ENCODE measurements at places on chromosomes 1 and 21.

GRCh38 chr1:209672705-209673630 is 2.2 kb upstream of the G0S2 start:
- DNase-seq = no peak

DNA sequence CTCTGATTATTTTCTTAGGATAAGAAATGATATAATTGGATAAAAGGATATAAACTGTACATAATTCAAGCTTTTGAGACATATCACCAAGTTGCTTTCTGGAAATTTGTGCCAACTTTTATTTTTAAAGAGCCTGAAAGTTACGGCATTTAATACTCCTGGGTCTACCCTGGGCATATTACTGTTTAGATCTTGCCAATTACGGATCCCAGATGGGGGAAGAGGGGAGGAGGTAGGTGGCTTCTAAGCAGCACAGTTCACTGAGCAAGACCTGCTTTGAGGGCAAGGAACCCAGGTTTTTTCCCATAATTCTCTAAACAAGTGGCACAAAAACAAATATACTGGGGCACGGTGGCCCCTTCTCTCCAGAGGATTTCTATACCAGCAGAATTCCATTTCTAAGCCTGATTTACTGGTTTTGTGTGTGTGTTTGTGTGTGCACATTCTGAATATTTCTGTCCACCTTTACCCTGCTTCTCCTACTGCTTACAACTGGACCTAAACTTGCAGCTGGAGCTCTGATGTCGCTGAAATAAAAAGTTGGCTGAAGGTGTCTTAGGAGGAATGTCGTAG is 76.7 kb downstream of the LAMC2 start:
- no peak for DNase-seq

GRCh38 chr1:197725976-197726375 is 49.3 kb downstream of the DENND1B start:
- DNase-seq = no peak

- no peak for DNase-seq
These were observed 501 bp downstream of the FBXO6 start for GRCh38 chr1:11664336-11665065.

- no peak for DNase-seq
These were observed 2.8 kb downstream of the COL18A1 start for GRCh38 chr21:45407629-45408247.

DNA sequence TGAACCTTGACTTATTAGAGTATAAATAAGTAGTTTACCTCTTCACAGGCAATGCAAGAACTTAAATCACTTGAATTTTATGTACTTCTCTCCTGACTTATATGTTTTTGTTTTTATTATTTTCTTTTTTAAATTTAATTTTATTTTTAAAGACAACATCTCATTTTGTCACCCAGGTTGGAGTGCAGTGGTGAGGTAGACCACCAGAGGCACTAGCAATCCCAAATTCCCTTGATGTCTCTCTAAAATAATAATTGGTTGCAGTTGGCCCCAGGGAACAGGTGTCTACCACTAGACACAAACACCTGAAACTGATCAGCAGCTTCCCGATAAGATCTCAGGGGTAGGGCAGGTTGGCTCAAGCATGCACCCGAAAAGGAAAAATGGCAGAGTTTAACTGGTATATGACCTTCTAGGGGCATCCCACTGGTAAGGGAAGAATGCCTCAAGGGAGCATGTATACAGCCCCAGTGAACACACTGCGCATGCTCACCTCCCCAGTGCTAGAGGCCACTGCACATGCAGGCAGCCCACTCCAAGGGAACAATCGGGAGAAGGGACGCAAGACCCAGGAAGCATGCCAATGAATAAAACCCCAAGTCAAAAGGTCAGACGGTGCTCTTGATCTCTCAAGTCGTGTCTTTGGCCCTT is 14.6 kb downstream of the EXOC8 start:
- peak; percentile 60 for DNase-seq

DNA sequence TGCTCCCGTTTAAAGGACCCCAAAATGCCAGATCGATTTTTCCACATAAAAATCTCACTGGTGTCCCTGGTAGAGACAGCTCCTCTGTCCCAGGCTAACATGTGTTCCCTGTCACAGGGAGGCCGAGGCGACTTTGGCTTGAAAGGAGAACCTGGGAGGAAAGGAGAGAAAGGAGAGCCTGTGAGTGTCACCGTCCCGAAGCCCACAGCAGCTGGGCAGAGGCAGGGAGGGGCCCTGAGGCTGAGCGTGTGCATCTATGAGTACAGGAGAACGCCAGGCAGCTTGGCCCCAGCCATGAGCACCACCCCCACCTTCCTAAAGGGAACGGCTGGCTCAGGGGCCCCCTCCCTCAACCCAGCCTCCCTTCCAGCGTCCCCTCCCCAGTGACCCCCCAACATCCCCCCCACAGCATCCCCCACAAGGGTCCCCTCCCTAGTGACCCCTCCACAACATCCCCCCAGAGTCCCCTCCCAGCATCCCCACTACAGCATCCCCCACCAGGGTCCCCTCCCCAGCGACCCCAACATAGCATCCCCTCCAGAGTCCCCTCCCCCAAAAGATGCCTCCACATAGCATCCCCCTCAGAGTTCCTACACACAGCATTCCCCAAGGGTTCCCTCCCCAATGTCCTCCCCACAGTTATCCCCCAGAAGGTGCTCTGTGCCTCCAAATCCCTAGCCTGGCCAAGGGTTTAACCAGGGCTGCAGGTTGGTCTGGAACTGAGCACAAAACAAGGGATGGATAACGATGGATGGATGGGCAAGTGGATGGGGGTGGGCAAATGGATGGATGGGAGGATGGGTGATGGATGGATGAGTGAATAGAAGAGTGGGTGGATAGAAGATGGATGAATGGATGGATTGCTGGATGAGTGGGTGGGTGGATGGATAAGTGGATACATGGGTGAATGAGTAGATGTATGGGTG is 25.1 kb downstream of the COL6A2 start:
- no peak for DNase-seq

- no peak for DNase-seq
These were observed 1.3 kb downstream of the NADK start for GRCh38 chr1:1776672-1777582.

DNA sequence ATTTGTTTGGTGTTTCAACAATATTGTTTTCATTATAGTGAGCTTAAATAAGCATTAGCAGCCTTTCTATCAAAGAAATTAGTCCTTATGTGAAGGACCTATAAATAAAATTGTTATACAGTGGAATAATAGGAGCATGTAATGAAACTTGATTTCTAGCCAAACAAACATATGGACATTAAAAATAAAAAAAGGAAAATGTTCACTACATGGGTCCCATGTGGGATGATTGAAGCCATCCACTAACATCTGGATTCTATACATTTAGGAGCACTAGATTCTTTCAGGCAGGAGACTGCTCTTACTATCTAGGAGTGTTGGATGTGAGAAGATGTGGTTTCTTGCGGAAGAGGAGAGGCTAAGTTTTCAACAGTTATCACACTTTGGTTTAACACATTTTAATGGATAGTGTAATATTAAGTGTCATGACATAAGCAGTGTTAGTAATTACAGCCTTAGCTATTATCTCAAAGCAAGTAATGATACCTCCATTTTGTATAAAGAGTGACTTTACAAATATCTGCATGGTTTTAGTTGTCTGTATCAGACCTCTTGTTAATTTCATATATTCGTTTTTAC is 62.3 kb downstream of the LYPLAL1 start:
- DNase-seq = no peak

- no peak for DNase-seq
These were observed 1.0 kb downstream of the FTCD start for GRCh38 chr21:46154155-46154954.

- no peak for DNase-seq
These were observed 161.8 kb downstream of the NFIA start for GRCh38 chr1:61244114-61244513.

- DNase-seq = no peak
These were observed 5.6 kb downstream of the SETDB1 start for GRCh38 chr1:150931773-150932172.

GRCh38 chr21:35573472-35574374 is 486.6 kb downstream of the SETD4 start:
- DNase-seq = no peak

DNA sequence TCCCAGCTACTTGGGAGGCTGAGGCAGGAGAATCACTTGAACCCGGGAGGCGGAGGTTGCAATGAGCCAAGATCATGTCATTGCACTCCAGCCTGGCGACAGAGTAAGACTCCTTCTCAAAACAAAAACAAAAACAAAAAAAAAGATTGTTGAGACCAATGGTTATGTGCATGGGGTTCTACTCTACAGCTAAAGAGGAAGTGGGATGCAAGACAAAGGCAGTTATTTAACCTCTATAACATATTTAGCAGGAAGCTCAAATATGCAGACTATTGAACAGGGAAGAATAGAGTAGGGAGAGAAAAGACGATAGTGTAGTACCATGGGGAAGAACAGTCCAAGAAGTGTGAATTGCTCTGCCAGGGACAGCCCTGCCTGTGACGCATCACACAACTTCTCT is 227.7 kb downstream of the SMYD3 start:
- DNase-seq = no peak

- no peak for DNase-seq
These were observed 2.0 kb downstream of the KDM4A start for GRCh38 chr1:43651902-43652301.

DNA sequence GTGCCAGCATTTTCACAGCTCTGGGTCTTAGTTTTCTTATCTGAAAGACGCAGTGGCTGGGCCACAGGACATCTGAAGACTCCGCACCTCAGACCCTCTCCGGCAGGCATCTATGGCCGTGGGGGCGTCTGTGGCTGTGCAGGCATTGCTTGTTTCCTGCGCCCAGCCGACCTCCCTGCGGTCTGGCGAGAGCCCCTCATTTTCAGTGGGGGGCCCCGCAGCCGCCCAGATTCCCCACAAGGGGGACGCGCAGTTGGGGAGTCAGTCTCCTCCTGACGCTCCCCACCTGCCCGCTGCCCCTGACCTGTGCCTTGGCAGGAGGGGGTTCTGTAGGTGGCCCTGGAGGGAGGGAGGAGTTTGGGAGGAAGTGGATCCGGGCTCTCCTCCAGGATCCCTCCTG is 3.5 kb upstream of the TFF1 start:
- no peak for DNase-seq

- no peak for DNase-seq
These were observed 30.9 kb downstream of the TRIM11 start for GRCh38 chr1:228375578-228376261.

- DNase-seq = no peak
These were observed 29.9 kb downstream of the FMO4 start for GRCh38 chr1:171343727-171344472.

DNA sequence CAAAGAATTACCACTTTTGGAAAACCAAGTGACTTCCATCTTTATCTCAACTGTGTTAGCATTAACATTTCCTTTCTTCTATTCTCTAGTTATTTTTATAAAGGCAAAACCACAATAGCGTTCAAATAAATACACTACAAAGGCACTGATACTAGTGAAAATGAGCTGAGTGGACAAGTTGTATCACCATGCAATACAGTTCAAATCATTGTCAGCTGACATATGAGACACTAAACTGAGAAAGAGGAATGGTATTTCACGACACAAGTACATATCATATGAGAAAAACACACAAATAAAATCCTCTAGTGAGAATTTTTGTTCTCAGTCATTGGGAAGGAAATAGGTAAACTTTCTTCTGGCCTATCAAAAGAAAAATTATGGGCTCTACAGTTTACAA is 26.2 kb downstream of the ENAH start:
- no peak for DNase-seq

GRCh38 chr1:105373681-105374080 is 1624.0 kb downstream of the AMY1C start:
- no peak for DNase-seq

- no peak for DNase-seq
These were observed 30.0 kb downstream of the VWA5B1 start for GRCh38 chr1:20320704-20321103.

DNA sequence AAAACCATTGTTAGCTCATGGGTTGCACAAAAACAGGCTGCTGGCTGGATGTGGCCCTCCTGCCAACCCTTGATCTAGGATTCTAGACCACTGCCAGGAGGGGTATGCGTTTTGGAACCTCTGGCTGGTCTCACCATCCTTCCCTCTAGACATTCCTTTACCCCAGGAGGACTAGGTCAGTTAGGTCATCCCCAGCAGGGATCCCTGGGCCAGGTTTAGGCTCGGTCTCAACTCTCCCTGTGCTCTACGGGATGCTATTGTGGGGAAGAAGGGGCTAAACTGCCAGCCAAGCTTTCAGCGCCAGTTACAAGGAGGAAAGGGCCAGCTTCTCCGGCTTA is 22.7 kb downstream of the SLC2A1 start:
- DNase-seq = no peak

- no peak for DNase-seq
These were observed 322.4 kb downstream of the SETD4 start for GRCh38 chr21:35737899-35738346.

GRCh38 chr1:67338642-67339041 is 31.0 kb downstream of the IL12RB2 start:
- DNase-seq = no peak

DNA sequence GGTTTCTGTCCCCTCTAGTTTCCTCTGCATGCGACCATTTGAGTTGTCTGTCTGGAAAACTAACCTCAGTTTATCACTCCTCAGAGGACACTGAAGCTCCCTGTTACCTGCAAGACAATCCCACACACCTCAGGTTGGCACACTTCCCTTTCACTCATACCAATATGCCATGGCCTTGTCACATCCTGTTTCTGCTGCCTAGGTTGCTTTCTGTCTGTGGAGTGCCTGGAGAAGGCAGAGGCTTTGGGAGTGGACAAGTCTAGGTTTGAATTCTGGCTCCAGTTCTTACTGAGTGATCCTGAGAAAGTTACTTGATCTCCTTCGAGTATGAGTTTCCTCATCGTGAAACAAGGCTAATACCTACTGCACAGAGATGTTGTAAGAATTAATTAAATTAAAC is 171.5 kb upstream of the CACYBP start:
- no peak for DNase-seq
